ENCODE measurements at places on chromosomes 2 and 18. TPM values are rescaled to one million over a fixed set of nuclear protein-coding genes. Genes with fewer than 3 reads are reported as not detected.

- no peak for DNase-seq
Measured at GRCh38 chr18:54880395-54881105, 52.3 kb downstream of the RAB27B start.

GRCh38 chr2:169464466-169464865, 14.8 kb upstream of the BBS5 start:
- DNase-seq: no peak

GRCh38 chr18:77168811-77169311, 36.3 kb upstream of the MBP start:
- no peak for DNase-seq

DNA sequence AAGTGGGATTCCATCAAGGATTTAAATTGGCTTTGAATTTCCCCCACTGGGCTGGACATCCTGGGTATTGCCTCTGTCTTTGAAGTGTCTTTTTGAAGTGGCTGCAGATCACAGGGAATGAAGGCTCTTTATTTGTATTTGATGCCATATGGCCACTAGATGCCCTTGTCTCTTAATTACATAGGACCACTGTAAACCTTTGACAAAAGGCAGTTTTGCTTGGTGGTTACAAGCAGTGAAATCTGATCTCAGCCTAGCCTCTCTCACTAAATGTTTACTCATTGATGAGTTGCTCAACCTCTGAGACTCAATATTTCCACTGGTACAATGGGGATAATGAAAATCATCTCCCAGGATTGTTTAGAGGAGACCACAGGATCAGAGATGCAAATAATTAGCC, 102.2 kb downstream of the INSIG2 start:
- DNase-seq: no peak

The DCTN1 gene
- 142 TPM for polyA plus RNA-seq

The MAP2 gene
- polyA plus RNA-seq: 42.7 TPM

The PUS10 gene
- 12.8 TPM for polyA plus RNA-seq

The GDF7 gene
- polyA plus RNA-seq: 2.6 TPM

The KLHL41 gene
- polyA plus RNA-seq: 1.9 TPM
